ENCODE measurements at places on chromosomes 12 and 14. TPM values are rescaled to one million over a fixed set of nuclear protein-coding genes. Genes with fewer than 3 reads are reported as not detected.

DNA sequence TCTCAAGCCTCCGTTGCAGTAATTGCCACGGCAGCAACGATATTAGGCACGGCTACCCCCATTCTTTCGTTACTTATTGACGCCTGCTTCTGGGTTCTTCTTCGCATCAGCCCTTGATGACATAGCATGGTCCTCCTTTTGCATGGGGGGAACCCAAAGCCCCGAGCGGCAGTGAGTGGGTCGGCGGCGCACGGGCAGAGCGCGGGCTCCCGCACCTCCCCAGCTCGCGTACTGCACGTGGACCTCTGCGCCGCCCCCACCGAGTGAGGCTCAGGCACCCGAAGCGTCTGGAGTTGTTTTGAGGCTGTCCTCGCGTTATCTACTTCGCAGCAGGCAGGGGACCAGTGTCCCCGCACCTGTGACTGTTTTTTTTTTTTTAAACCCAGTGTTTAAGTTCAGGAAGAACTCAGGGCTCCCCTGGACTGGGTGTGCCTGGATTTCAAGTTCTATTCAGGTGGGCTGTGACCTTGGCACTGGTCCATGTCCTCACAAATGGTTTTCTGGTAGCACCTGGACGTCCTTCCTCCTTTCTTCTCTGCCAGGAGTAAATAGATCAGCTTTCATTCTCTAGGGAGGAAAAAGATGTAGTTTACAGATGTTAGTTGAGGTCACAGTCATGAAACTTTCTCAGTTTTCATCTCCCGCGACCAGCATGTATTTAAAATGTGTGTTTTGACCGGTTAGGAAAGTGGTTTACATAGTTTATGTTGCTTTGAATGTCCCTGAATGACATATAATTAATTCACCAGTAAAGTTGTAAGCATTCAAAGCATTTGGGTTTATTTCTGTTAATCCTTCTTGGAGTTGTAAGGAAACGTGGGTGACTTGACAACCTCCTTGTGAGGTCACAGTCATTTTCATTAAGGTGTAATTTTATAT, 1.4 kb upstream of the FOXN4 start:
- DNase-seq, result no peak

- DNase-seq, result no peak
These were observed 175.3 kb downstream of the PELI2 start for GRCh38 chr14:56293506-56293905.

DNA sequence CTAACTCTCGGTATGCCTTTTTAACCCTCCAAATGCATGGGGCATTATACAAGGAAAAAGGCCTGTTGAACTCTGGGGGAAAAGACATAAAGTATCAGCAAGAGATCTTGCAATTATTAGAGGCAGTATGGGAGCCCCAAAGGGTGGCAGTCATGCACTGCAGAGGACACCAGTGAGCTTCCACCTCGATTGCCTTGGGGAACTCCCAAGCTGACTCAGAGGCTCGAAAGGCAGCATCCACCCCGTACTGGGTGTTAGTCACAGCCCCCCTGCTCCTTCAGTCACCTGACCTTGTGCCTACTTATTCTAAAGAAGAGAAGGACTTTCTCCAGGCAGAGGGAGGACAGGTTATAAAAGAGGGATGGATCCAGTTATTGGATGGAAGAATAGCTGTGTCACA, 781.4 kb upstream of the TMEM132C start:
- DNase-seq, result no peak

GRCh38 chr14:71061458-71061857, 154.2 kb downstream of the PCNX1 start:
- DNase-seq, result no peak

- peak; percentile 59 for DNase-seq
These were observed 48.5 kb upstream of the RIMBP2 start for GRCh38 chr12:130764475-130765185.

GRCh38 chr12:57864442-57865083, 18.0 kb upstream of the CTDSP2 start:
- no peak for DNase-seq

GRCh38 chr14:53741479-53742232, 215.0 kb downstream of the BMP4 start:
- no peak for DNase-seq

The SLC2A14 gene
- total RNA-seq, result 0.69 TPM

The PNMA1 gene
- total RNA-seq, result 22.4 TPM

DNA sequence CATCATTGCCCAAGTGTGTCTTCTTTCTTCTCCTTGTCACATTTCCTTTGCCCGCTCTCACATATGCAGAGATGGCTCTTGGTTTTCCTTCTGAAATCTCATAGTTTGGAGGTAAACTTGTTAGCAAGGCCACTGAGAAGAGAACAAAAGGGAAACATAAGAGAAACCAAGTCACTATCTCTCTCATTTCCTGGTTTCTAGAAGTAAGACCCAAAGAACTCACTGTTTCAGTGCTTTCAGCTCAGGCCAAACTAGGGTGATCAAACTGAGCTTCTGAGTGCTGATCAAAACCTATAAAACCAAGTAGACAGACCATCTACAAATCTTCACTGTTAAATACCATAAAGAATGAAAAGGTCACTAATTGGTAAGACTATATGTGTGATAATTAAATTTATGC, 275.4 kb upstream of the BTG1 start:
- no peak for DNase-seq

The CACNA2D4 gene
- 1.1 TPM for total RNA-seq

DNA sequence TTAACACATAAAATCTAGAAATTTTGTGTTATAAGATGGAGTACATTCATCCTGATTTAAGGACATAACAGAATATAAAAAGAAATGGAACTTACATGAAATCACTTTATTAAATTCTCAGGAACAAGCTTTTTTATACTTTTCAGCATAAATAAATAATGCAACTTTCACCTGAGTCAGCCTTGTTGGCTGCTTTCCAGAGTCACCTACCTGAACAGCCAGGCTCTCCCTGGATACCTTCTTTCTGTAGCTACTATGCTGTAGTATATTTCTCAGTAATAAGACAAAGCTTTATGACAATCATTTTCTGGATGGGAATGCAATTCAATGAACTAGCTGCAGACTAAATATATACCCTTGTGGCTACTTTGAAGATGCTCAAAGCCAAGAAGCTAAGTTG, 111.9 kb downstream of the NTS start:
- DNase-seq, result no peak

GRCh38 chr14:49405291-49405690, 180.9 kb downstream of the RPS29 start:
- no peak for DNase-seq

The ACSS3 gene
- total RNA-seq, result 0.31 TPM

DNA sequence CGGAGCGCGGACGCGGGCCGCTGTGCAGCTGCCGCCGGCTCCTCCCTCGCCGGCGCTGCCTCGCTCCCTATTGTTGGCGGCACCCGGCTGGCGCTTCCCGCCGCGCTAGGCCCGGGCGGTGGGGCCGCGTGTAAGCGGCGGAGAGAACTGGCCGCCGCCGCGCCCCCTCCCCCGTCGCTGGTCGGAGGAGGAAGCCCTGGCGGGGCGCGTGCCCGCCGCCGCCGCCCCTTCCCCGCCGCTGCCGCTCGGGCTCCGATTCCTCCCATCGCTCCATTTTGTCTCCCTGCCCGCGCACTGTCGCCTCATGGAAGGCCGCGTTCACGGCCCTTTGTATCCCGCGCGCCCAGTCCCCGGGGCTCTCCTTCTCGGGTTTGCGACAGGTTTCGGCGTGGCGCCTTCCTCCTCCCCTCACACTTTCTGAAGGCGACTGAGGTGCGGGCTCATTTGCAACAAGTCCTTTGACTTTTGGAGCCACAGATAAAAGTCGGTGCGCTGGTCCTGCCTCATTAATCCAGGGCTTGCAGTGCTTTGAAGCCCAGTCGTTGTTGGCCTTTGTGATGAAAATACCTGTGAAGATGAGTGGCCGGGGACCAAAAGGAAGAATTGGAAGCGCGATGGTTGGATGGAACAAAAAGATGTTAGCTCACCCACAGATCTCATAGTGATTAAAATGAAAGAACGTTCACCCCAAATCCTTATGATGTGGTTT, 707 bp downstream of the CPSF6 start:
- DNase-seq, result no peak

DNA sequence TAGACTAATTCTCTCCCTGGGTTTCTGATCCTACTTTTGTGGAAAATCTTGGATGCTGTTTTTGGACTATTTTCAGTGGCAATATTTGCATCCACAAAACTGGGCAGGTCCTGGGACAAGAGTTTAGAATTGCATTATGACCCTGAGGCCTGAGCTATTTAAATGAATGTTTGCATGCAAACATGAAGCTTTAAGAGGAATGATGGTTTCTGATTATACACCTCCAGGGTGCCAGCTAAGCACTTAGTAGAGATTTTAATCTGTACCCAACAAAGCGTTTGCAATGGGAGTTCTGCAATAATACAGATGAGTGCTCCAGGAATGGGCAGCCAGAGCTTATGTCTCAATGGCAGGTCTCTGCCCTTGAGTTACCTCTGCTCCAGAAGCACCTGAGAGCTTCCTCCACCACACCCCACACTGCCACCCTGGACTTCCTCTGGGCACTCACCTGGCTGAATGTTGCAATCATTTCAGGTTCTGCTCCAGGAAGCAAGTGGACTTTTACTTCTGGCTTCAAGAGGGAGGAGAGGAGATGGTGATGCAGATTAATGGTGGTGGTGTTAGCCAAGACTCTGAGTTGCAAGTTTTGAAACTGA, 6.0 kb upstream of the SPTLC2 start:
- no peak for DNase-seq

- no peak for DNase-seq
These were observed 62.7 kb upstream of the PTGR2 start for GRCh38 chr14:73788701-73789551.

DNA sequence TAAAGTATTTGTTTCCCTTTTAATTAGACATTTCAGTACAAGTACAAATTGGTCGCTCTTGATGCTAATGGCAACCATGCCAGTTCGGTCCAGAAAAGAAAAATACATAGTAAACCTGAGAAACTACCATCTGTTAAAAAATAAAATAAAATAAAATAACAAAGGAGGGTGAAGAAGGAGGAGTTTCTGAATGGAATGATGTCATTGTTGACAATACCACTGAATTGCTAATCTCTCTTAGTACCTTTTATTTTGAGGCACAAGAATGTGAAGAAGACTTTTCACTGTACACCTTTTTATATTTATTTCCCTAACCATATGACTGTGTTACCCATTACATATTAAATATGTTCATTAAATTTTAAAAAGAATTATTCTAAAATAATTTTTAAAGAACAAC, 19.5 kb downstream of the SPX start:
- no peak for DNase-seq

- no peak for DNase-seq
These were observed 29.3 kb upstream of the CPNE8 start for GRCh38 chr12:38934686-38935085.

GRCh38 chr12:12376646-12377448, 20.0 kb downstream of the BORCS5 start:
- DNase-seq, result peak; percentile 55

- DNase-seq, result no peak
These were observed 40.5 kb upstream of the C14orf132 start for GRCh38 chr14:95998656-95999055.

DNA sequence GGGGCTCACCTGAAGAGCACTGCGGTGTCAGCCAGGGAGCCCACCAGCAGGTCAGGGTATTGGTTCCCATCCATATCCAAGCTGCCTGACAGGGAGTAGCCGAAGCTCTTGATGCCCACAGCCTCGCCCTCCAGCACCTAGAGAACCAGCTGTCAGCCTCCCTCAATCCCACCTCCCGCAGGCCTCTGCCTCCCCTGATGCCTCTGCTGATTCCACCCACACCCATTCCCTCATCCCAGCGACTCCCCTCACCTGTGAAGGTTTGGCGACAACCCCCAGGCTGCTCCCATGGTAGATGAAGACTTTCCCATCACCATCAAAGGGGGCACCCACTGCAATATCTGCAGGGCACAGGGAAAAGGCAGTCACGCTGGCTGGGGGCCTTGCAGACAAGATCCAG, 10.0 kb downstream of the ITGA7 start:
- no peak for DNase-seq

The GYS2 gene
- total RNA-seq, result not detected

The EML1 gene
- total RNA-seq, result 0.21 TPM

GRCh38 chr12:112979041-112979680, 842 bp downstream of the OAS2 start:
- DNase-seq, result peak; percentile 38

GRCh38 chr12:46197883-46198282, 71.0 kb downstream of the SLC38A1 start:
- DNase-seq, result no peak

DNA sequence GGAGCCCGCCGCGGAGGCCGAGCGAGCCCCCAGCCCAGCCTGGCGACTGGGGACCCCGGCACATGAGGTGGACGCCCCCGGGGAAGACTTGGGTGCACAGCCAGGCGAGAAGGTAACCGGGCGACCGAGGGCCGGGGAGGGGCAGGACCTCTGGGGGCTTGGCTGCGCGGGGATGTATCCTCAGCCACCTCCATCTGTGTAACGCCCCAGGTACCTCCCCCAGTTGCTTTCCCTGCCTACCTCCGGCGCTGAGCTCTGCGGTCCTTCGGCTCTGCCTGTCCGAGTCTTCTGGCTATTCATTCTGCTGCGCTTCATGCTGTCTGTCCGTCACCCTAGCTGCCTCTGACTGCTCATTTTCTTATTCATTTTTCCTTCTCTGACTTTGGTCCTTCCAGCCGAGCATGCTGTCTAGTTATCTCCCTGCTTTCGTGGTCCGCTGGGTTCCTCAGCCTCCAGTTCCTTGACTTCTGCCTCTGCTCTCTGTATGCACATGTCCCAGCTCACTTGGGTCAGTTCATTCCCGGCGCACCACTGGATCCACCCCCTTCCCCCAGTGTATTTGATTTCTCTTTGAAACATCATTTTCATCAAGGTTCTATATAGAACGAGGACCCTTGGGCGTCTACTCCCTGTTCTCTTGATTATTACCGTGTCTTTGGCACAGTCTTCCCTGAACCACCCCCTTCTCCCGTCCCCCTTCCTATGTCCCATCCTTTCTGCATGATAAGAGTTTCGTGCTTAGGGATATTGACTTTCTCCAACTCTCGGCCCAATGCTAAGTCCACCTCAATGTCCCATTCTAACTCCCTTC, 612 bp downstream of the PHC1 start:
- DNase-seq, result no peak

GRCh38 chr12:7241404-7242005, 52.0 kb downstream of the PEX5 start:
- no peak for DNase-seq

DNA sequence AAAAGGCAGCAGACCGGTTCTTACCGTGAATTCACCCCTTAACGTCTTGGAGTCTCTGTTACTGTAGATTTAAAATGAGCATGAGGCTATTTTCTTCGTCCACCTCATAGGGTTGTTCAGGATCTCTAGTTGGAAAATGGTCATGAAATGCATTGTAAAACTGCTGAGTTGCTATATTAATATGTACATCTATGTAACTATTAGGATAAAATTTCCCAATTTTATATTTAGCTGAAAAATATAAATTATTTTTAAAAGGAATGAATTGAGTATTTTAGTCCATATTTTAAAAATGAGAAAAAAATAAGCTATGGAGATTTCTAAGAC, 272.7 kb downstream of the ALG10B start:
- no peak for DNase-seq

DNA sequence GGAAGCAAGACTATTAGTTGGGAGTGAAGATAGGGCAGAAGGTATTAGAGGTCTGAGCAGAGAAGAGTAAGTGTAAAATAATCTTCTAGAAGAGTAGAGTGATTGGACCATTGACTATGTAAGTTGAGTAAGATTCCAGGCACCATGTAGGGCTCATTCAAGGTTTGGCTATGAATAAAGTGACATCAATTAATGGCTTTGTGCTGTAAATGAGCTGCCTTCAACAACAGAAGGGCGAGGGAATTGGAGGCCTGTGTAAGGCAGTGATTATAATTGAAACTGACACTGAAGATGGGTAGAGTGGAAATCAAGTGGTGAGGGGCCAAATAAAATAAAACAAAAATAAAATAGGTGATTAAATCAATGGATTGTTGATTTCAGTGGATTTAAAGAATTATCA, 26.4 kb downstream of the PTPRQ start:
- DNase-seq, result no peak

Data from GM12878 (cell line).